ENCODE measurements at places on chromosomes 7 and 10.

DNA sequence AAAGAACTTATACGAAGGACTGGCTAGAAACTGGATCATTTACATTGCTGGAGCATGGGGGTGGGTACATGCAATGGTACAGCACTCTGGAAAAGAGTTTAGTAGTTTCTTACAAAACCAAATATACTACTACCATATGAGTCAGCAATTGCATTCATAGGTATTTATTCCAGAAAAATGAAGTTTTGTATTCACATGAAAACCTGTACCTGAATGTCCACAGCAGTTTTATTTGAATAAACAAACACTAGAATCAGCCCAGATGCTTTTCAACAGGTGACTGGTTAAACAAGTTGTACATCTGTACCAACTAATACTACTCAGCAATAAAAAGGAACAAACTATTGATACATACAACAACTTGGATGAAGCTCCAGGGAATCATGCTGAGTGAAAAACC, 3.4 kb downstream of the SCIN start:
- DNase-seq = no peak

DNA sequence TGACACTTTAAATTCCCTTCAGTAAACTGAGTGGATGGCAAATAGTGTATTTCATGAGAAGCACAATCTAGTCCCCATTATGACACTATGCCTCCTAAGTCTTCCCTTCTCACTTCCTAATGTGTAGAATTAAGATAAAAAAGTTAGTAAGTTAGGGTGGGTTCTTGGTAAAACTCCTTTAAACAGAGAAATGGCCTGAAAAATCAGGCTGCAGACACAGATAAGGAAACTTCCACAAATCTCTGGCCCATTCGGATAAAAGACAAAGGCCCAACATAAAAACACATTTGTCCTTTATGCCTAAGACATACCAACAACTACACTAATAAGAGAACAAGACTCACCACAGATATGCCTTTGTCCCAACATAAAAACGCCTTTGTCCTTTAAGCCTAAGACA, 21.5 kb downstream of the AKR1C8 start:
- DNase-seq = no peak

GRCh38 chr10:11080564-11080984, 62.9 kb downstream of the CELF2 start:
- DNase-seq = no peak

- no peak for DNase-seq
Measured at GRCh38 chr10:101859530-101859929, 15.9 kb upstream of the KCNIP2 start.

GRCh38 chr7:68488341-68489060, 1109.8 kb upstream of the AUTS2 start:
- peak; percentile 96 for DNase-seq

- DNase-seq = no peak
Measured at GRCh38 chr7:93279541-93279940, 47.4 kb downstream of the VPS50 start.

GRCh38 chr10:123970207-123970926, 78.8 kb upstream of the CPXM2 start:
- peak; percentile 25 for DNase-seq

DNA sequence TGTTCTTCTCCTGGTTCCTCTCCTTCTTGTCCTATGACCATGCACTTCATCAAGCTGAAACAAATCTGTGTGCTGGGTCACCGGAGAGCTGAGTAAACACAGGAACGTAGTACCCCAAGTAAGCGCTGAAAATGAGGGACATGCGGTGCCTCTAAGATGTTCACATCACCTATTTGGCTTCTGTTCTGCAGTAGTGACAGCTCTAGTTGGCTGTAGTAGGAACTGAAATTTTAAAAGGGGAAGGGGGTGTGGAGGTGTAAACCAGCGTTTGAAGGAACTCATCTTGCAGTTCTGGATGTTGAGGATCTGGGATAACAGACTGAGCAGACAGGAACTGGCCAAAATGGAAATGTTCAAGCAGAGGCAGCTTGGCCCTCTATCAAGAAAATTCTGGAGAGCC, 85.2 kb downstream of the WNT2 start:
- no peak for DNase-seq

DNA sequence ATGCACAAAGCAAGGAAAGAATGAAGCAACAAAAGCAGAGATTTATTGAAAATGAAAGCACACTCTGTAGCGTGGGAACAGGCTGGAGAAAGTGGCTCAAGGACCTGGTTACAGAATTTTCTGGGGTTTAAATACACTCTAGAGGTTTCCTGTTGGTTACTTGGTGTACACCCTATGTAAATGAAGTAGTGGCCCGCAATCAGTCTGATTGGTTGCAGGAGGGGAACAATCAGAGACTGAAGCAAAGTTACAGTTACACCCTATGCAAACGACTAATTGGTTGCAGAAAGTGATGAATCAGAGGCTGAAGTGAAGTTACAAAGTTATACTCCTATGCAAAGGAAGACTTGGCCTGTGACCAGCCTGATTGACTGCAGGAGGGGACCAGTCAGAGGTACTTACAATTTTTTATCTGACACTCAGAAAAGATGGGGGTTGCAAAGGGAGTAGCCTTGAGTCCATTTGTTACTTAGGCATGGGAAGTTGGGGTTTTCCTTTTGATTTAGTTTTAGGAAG, 3.6 kb upstream of the MTPN start:
- DNase-seq = no peak

DNA sequence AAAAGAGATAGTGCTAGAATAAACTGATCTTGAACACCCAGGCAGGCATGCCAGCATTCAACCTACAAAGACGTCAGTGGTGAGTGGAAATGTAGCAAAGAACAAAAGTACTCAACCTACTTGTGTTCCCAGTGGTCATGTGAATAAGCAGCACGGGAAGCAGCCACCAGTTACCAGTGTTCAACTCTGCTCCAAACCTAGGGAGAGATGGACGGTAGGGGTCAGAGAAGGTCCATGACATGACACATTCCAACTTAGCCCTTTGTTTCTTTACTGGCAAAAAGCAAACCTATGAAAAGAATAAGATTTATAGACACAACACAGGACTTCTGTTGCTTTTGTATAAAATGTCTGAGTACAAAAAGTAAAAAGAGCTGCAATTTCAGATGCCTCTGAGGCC, 511.4 kb downstream of the XPNPEP1 start:
- DNase-seq = peak; percentile 4

DNA sequence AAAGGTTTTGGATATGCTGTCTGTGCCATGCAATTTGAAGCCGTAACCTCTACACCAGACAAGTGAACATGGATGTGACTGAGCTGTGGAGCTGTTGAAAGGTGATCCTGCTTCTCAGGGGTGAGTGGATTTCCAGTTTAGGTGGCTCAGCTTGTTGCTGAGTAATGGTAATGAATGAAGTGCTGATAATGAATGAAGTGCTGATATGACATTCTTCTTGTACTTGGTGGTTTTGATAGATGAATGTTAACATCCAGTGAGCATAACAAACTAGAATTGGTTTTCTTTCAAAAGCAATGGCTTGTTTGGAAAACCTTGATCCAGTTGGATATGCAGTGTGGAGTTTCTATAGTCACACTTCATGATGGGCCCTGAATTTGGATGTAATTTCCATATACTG, 89.7 kb upstream of the FZD8 start:
- no peak for DNase-seq

DNA sequence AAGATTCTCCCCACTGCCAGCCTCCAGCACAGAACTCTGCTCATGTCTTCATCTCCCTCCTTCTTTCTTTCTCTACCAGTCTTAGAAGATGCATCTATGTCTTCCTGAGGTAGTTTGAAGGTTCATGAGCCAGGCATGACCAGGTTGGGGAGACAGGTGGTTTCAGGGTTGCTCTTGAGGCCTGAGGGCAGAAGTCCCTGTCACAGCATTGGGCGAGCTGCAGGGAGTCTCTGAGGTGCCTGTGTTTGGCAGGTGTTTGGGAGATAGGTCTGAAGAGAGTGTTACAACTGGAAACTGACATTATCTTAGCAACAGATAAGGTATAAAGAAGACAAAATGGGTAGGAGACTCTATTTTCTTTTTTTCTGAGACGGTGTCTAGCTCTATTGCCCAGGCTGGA, 18.7 kb downstream of the PRSS2 start:
- no peak for DNase-seq

Data from NCI-H82 (cell line).